ENCODE measurements at places on chromosomes 11 and 22.

DNA sequence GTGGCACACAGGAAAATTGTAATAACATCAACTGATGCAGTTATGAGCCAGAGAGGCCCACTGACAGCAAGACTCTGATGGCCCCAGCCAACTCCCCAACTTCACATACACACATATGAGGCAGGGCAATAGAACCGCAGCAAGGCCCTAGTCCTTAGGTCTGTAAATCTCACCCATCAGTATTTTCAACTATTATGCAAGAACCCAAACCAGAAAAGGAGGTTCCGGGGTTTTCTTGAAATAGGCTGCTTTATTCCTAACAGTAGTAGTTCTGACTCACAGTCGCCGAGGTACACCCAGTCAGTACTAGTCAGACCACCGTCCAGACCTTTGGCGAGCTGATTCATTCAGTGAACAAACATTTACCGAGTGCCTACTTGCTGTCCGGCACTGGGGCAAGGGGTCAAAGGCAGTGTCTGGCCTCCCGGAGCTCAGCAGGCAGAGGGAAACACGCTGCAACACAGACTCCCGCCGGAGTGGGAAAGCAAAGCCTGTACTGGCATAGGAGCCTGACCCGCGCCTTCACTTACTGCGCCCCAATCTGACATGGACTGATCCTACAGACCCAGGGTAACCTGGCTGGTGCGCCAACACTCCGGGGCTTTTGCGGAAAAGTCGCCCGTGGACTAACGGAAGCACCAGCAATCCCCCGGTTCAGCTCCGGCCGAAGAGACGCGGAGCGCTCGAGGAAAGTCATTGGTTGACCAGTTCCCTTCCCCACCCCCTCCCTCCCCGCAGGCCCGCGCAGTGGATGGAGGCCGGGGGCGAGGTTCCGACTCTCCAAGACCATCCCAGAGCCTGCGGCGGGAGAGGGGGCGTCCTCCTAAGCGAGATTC lies 1.3 kb downstream of the PLEKHA7 start:
- no peak for DNase-seq

- DNase-seq = no peak
These were observed 49.6 kb upstream of the ME3 start for GRCh38 chr11:86722006-86722405.

DNA sequence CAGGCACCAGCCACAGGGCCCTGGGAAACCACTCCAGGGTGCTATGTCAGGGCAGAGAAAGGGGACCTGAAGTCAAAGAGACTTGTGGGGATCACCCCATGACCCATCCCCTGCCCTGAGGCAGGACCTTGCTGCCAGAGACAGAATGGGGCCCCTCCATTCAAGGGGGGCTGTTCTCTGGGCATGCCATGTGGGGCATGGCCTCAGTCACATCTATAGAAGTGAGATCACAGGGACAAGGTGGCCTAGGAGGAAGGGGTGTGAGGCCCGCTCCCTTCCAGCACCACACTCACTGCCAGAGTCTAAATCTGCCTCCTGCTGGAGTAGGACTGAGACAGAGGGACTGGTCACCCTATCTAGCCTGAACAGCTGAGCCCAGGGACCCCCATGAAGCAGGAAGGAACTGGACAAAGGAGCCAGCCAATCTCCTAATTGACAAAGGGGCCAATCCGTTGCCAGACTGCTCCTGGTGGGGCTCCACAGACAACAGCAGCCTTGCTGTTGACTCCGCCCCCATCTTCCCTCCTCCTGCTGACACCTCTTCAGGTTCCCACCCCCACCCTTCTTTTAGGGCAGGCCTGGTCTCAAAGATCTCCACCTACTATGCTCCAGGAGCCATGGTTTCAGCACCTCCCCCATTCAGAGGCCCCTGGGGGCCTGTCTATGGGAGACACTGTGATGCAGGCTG lies 26.0 kb downstream of the NEAT1 start:
- no peak for DNase-seq

- no peak for DNase-seq
These were observed 1.1 kb downstream of the JHY start for GRCh38 chr11:122883646-122883979.

- no peak for DNase-seq
These were observed 328.3 kb downstream of the TBC1D22A start for GRCh38 chr22:47090591-47091245.

DNA sequence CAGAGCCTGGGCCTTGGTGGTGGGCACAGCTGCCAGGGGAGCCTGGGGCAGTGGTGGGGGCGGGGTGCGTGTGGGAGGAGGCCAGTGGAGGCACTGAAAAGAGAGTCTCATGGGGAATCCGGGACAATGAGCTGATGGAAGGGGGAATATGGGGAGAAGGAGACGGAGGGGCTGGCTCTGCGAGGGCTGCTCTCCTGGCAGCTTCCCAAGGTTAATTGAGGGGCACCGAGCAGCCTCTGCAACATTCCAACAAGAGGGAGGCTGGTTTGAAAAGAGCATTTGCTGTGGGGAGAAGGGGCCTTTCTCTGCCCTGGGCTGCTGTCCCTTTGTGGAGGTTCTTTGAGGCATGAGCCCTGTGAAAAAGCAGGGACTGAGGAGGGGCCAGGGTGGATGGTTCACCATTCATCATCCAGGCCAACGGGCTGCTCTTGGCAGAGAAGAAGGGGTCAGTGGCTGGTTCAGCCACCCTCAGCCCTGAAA lies 9.4 kb upstream of the IGSF9B start:
- no peak for DNase-seq

GRCh38 chr11:76791861-76792260 lies 8.7 kb downstream of the TSKU start:
- no peak for DNase-seq

- DNase-seq = no peak
These were observed 42.5 kb downstream of the RBFOX2 start for GRCh38 chr22:35986088-35986487.

GRCh38 chr11:13850231-13851005 lies 112.1 kb upstream of the SPON1 start:
- DNase-seq = no peak

Data from stimulated activated CD4-positive, alpha-beta T cell treated with anti-CD3 and anti-CD28 coated beads, Interleukin-1b, Interleukin-23, amount 100 ng/mL, for 1 hour (primary cell).